ENCODE measurements at places on chromosomes 1 and 21.

- DNase-seq = no peak
These were observed 53.0 kb upstream of the ARTN start for GRCh38 chr1:43880604-43881003.

- no peak for DNase-seq
These were observed at the start of gene UMODL1 for GRCh38 chr21:42071146-42071737. TSS of gene UMODL1 (plus strand) at chr21:42071317. CDS start at chr21:42071317, 0 bp downstream.

- DNase-seq = no peak
These were observed 9.6 kb upstream of the SOAT1 start for GRCh38 chr1:179283992-179284391.

GRCh38 chr1:34656299-34656698 is 98.5 kb upstream of the GJB5 start:
- DNase-seq = no peak

- DNase-seq = peak; percentile 6
These were observed 863 bp downstream of the FH start for GRCh38 chr1:241518476-241519307.

DNA sequence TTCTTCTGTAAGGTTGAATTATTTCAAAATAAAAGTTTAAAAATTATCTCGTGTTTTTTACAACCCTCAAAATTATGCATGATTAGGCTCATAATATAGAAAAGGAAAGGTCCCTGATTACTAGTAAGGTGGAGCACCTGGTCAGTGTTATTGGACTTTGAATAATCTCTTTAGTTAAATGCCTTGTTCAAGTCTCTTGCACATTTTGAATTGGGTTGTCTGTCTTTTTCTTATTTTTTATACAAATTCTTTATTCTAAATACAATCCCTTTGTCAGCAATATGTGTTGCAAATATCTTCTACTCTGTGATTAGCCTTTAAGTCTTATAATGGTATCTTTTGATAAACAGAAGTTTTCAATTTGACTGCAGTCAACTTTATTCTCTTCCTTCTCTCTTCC is 100.7 kb upstream of the TNFSF4 start:
- DNase-seq = no peak

- no peak for DNase-seq
These were observed 255.2 kb downstream of the COL11A1 start for GRCh38 chr1:102853136-102853535.

DNA sequence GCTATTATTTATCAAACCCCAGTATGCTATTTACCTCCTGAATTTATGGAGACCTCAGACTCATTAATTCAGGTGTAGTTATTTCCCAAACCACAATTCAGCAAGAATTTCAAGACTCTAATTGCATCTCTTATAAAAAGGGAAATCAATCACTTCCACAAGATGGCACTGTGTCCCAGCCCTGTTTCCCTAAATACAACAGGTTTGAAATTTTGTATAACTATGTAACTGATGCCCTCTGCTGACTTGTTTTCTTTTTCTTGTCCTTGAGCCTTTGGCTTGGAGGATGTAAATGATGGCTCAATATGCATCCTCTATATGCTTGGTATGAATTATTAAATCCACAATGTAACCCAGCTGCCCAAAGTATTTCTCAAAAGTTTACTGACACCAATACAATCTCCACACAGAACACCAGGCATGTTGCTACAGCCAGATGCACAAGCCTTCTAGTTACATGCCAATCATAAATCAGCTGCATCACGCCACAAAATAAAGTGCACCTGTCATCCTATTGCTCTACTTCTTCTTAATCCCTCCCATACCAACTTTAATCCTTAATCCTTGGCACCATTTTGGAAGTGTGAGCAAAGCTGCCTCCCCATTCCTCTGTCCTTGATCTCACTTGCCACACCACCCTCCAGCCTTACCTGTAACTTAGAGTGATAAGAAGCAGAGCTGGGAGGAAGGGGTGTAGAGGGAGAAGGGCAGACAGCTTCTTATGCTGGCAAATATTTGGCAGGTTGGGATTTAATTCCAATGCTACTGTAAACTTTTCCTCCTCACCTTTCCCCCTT is 9.0 kb downstream of the C1orf105 start:
- DNase-seq = no peak

DNA sequence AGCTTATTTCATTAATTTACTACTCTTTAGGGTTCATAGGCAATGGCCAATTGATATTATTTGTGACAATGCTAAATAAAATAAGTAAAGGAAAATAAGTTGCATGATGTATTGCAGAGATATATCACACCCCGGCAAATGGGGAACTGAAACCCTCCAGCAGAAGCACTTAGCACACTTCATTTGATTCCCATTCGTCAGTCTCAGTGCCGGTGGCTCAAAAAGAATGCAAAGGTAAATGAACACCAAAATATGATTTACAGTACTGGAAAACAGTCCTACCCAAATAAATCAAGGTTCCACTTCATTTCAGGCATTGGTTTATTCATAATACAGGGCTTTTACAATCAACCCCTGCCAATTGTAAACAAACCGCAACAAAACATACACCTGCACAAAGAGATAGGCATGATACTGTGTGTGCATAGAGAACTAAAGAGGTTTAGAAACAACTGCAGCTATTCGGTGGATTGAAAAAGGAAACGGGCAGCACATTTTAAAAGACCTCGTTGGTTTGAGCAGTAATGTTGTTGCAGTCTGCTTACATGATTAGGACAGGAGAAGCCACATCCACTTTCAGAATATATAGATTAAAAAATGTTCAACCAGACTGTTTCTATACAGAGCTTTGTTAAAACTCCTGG is 1019.2 kb downstream of the TTLL7 start:
- DNase-seq = no peak

DNA sequence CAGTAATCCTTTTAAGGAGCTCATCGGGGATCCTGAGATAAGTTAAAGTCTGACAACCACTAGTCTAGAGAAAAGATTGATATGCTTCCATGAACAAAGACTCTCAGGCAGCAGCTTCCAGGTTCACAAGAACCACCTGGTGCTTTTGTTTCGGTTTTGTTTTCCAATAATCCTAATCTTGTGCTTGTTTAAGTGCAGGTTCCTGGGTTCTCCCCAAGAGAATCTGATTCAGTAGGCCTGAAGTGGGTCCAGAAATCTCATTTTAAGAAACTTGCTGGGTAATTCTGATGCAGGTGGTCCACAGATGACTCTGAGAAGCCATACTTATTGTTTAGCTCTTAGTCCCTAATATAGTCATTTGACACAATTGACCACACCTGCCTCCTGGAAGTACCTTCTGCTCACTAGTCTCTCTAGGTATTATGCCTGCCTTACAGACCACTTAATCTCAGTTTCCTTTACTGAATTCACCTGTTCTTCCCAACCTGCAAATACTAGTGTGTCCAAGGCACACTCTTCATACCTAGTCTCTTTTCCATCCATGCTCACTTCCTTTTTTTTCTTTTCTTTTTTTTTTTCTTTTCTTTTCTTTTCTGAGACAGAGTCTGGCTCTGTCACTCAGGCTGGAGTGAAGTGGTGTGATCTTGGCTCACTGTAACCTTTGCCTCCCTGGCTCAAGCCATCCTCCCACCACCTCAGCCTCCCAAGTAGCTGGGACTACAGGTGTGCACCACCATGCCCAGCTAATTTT is 20.5 kb upstream of the FRRS1 start:
- DNase-seq = no peak

- DNase-seq = no peak
These were observed 7.7 kb downstream of the SLFNL1 start for GRCh38 chr1:41013796-41014195.

DNA sequence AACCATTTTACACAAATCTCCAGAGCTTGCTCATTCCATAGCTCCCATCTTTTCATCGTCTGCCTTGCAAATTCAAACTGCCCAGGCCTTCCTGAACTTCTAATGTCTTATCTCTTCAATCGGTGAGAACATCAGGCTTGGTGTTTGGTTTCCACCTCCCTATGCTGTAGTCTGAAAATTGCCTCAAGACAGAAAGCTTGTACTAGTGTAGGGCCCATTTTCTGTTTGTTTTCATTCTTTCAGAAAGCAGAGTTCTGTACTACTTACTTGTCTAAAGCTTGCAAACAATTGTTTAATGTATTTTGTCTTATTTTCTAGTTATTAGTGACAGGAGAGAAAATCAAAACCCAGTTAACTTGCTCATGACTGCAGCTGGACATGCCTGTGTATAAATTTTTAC is 16.8 kb downstream of the HOOK1 start:
- no peak for DNase-seq

- DNase-seq = no peak
These were observed 835 bp downstream of the UHMK1 start for GRCh38 chr1:162498496-162498810.

- no peak for DNase-seq
These were observed 274.5 kb downstream of the VAV3 start for GRCh38 chr1:107690491-107690890.

DNA sequence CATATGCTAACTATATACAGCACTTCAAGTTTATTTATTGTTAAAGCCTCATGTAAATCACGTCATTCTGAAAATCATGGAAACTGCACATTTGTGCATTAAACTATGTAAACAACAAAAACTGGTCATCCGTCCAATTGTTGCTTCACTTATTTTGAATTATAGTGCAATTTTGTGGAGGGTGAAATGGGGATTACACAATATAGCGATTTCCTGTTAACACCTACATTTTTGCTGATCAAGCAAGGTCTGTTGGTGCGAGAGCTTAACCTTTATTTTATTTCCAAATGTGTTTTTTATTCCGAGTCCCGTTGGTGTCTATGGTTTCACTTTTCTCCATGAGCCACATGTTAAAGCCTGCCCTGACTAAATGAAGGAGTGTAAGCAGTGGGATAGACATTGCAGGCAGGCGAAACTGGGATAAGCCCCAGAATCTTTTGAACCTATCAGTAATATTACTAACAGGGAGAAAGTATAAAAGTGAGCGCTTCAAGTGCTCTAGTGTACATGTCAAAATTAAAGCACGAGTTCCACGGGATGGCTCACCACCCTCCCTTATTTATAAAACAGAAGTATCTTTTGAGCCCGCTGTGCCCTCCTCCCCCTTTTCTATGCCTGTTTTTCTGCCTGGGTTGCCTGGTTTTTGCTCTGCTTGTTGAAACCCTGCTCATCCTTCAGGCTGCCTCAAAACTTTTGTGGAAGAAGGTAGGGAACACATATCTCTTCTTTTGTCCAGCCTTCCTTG is 120.7 kb downstream of the NFIA start:
- DNase-seq = no peak

DNA sequence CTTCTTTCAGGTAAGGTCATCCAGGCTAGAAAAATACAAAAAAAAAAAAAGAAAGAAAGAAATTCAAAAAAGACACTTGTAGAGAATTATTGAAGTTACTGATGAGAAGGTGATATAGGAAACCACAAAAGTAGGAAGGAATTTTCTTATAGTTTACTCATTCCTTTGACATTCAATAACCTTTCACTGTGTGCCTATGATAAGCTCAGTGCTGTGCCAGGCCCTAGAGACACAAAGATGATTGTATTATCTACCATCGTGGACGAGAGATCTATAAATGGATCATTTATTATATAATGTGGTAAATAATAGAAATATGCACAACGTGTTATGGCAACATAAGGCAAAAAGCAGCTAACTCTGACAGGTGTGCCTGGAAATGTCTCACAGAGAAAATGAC is 109.6 kb upstream of the NGF start:
- no peak for DNase-seq

DNA sequence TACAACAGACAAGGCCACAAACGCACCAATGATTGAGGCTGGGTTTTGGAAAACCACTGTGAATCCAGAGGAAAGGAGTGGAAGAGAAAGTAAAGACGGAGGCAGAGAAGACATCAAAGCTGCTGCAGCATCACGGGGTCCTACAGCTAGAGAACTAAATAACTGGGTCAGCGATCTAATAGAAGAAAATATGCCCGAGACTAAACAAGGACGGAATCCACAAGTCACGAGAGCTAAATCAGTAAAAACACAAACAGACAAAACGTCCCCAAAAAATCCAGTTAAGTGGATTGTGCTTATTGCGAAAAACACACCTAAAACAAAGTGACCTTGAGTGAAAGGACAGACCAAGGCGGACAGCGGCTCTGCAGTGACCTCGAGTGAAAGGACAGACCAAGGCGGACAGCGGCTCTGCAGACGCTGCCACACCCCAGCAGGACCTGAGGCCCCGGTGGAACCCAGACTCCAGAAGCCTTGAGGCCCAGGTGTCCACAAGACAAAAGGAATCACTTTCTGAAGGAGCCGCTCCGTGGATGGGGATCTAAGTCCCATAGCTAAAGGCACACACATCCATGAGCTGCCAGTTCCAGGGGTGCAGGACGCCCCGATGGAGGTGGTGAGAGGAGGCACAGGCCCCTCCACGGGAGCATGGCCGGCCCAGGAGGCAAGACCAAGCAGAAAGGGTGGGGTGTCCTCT is 6.0 kb downstream of the FTCD start:
- DNase-seq = no peak

- no peak for DNase-seq
These were observed 1.0 kb upstream of the JAM2 start for GRCh38 chr21:25637851-25638659.

- no peak for DNase-seq
These were observed 65.1 kb downstream of the DISC1 start for GRCh38 chr1:231691618-231692259.

DNA sequence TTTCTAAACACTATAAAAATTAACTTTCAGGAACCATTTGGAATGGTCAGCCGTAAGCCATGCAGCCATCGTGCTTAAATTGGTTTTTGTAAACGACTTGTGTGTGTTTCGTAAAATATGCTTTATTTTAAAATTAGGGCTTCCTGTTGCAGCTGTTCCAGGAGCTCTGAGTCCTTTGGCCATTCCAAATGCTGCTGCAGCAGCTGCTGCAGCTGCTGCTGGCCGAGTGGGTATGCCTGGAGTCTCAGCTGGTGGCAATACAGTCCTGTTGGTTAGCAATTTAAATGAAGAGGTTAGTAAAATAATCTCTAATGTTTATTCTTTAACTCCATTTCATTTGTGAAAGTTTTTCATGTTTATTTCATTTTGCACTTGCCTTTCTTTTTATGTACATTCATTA is 83.1 kb downstream of the PTBP2 start:
- no peak for DNase-seq

- DNase-seq = no peak
These were observed 17.8 kb upstream of the OVAAL start for GRCh38 chr1:180540697-180541594.

DNA sequence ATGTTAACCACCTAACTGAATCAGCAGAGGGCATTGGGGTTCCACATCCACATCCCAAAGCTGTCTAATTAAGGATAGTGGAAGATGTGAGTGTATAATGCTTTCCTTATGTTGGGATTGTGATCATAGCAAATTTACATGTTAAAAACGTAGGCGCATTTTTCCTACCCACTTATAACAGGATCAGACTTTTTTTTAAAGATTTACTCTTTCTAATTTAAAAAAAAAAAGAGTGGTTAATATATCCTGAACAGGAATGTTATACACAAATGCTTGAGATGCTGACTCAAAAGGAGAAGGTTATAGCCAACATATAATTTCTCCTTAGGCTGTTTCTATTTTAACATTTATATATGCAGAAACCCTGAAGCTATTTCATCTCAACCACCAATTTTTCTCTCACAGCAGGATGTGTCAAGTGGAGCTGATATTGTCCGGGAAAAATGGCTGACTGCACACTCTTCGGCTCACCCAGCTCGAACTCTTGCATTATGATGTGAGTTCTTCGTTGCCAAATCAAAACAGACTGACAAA is 40.3 kb downstream of the RGS5 start:
- no peak for DNase-seq

- DNase-seq = no peak
These were observed 122.5 kb upstream of the ZBTB40 start for GRCh38 chr1:22329148-22329515.
